ENCODE measurements at places on chromosomes 7 and 10.

DNA sequence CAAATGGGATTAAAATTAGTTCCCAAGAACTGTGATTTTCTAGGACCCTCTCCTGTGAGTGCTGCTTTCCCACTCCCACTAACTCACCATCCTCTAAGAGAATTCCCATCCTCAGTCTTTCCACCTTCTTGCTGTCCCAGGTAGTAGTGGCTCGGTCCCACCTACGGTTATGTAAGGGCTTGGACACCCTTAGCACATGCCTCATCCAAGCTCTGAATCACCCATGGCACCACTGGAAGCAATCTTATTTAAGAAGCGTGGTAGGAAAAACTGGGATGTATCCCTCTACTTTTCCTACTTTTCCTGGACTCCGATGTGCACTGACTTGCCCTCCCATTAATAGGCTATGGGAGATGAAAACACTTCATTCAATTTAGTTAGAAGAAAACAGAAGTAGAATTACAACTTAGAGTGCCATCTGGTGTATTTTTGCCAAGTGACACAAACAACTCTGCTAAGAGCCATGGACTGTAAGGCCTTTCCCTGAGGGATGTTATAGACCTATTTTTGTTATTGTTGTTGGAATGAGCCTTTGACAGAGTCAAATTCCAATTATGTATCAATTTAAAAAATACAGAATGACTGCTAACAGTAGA, 13.7 kb upstream of the ANKRD22 start:
- peak; percentile 64 for DNase-seq

DNA sequence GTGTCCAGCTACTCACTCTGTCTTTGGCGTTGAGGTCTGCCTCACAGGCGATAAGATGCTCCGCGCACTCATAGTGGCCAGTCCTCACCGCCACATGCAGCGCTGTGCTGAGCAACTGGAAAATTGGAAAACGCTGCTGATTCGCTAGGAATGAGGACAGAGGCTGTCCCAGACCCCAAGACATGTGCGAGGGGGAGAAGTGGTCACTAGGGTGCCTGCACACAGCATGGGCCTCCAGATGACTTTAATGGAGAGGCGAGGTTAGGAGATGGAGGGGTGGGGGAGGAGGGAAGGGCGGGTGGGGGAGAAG, 5.2 kb downstream of the ANKRD1 start:
- no peak for DNase-seq

DNA sequence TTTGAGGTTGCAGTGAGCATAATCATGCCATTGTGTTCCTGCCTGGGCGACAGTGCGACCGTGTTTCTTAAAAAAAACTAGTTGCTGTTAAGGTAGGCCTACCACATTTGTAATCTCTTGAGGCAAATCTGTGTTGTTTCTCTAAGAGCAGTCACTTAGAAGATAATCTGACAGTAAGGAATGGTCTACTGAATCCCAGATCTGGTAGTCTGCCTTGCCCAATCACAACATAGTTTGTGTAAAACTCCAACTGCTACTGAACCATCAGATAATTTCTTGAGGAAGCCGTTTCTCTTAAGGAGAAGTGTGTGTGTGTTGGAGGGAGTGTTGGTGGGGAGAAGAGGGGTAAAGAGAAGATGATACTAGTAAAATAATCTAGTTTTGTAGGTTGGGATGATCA, 5.0 kb downstream of the NRF1 start:
- no peak for DNase-seq

DNA sequence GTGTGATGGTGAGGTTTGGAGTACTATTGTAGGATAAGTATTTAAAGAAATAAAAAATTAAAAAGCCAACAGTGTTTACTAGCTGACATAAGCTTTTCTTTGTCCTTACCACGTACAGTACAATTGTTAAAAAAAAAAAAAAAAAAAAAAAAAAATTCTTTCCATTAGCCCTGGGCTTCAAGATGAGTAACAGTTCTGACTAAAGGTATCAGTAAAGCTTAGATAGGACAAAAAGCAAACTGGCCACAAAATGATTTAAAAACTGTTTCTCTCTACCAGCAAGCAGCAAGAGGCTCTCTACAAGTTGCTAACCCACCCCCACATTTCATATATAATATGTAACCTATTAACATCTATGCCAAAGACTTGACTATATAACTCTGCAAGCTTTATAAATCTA, 17.5 kb downstream of the HYCC1 start:
- no peak for DNase-seq

Data from stomach (tissue), 19 donors.